Central memory CD8-positive, alpha-beta T cell (primary cell): ENCODE measurements at places on chromosomes 7 and 10.

GRCh38 chr7:147885869-147886268 is 704.7 kb upstream of the C7orf33 start:
- DNase-seq: no peak

DNA sequence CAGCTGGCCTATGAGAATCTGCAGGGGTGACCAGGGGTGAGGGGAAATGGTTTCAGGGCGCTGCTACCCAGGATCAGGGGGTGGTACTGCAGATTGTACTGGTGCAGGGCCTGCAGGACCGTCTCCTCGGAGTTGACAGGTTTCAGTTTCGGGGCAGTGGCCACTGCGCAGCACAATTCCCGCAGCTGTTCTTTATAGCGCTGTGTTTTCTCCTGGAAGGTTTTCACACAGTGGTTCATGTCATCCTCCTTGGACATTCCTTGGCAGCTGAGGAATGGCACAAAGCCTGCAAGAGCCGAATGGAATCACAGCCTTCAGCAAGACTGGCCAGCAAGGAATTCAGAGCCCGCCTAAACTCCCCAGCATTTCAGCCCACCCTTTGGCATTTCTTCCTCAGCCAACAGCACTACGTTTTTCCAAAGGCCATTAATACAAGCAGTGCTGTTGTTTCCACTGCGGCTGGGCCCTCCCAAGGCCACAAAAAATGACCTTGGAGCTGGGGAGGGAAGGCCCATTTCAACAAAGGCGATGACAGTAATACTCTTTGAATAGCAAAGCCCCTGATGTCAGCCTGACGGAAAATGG is 44.9 kb downstream of the PNLIPRP2 start:
- no peak for DNase-seq

DNA sequence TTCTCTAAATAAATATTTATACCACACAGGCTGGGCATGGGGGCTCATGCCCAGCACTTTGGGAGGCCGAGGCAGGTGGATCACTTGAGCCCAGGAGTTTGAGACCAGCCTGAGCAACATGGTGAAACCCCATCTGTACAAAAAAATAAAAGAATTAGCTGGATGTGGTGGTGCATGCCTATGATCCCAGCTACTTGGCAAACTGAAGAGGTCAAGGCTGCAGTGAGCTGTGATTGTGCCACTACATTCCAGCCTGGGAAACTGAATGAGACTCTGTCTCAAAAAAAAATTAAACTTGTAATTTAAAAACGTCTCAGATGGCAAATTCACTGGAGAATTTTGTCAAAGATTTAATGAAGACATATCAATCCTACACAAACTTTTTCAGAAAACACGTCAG is 277.6 kb upstream of the BMPER start:
- no peak for DNase-seq

DNA sequence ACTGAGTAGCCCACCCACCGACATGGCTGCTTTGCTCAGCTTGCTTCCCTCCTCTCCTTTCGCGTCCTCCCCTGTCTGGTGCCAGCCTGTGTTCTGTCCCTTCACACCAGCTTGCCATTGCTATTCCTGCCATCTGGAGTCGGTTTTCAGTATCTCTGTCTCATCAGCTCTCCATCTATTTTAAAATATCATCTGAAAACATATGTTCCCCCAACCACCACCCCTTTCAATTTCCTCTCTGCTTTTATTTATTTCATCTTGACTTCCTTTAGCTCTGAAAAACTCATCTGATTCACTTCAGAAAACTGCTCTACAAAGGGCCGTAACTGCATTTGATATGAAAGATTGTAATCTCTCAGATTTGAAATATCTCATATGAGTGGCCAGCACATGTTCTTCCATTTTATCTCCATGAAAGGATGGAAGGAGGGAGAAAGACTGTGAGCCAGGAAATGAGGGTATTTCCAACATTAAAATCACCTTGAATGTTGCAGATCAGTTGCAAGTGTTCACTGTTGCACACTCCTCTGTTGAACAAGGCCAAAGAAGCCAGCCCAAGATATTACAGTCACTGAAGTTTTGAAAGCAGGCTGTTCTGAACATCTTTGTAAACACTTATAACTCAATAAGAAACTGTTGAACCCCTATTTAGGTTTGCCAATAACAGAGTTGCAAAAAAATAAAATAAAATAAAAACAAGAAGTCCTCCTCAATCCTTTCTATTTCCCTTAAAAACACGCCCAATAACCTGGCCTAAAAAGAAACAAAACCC is 202.4 kb upstream of the NEBL start:
- no peak for DNase-seq

- no peak for DNase-seq
Measured at GRCh38 chr10:79183468-79183865, 114.7 kb downstream of the ZMIZ1 start.

GRCh38 chr7:11620406-11621253 is 211.4 kb downstream of the THSD7A start:
- no peak for DNase-seq

GRCh38 chr7:55177589-55178261 is 158.9 kb downstream of the EGFR start:
- DNase-seq: no peak

GRCh38 chr10:71737834-71738197 is 18.2 kb upstream of the C10orf105 start:
- no peak for DNase-seq

DNA sequence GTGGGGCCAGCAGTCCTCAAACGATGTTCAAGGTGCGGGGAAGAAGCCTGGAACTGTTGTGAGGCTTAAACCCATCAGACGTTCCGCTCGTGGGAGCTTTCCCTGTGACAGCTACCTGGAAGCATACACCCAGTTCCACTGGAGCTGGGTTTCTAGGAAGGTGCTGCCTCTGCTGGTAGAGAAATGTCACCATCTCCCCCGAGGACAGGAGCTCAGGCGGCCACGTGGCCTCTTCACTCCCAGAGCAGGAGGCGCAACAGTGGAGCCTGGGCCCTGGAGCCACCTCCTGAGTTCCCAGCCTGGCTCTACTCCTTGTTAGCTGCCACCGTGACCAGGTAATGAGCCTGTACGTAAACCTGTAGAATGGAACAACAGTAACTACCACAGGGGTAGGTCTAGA is 156.1 kb downstream of the ADARB2 start:
- DNase-seq: no peak

- DNase-seq: no peak
Measured at GRCh38 chr7:94243066-94243711, 151.5 kb upstream of the COL1A2 start.

GRCh38 chr7:40714363-40715052 is 579.7 kb downstream of the SUGCT start:
- no peak for DNase-seq

DNA sequence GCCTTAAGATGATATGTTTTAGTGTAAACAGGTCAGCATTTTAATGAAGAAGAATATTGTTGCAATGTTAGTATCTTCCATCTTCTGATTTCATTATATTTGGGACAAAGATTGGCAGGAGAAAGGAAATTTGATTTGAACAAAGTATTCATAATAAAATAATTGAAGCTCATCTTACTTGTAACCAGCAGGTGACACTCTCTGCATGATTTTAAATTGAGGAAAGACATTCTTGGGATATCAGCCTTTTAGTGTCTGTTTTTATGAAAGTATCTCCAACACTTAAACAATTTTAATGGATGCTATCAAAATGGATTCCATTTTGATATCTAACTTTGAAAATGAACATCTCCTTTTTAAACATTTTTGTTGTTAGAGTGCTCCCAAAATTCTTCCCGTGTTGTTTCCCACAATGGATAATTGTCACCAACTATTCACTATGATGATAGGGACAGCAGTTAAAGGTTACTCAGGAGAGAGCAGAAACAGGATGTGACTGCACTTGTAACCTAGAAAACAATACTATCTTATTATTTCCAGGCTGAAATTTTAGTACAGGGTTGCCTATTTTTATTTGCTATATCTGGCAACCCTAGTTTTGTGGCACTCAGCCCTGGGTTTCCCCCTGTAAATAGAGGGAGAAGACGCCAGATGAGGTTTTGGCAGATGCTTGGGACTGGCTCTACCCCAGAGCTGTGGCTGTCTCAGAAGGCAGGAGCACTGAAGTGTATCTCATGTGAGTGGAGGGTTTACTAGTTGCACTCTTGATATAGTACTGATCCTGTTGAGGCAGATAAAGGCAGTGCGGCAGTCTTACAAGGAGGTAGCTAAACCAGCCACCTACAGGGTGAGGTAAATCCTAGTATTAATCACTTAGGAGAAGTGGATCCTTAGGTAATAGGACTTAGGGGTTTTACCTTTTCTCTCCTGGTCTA is 31.0 kb upstream of the ABCB4 start:
- no peak for DNase-seq

DNA sequence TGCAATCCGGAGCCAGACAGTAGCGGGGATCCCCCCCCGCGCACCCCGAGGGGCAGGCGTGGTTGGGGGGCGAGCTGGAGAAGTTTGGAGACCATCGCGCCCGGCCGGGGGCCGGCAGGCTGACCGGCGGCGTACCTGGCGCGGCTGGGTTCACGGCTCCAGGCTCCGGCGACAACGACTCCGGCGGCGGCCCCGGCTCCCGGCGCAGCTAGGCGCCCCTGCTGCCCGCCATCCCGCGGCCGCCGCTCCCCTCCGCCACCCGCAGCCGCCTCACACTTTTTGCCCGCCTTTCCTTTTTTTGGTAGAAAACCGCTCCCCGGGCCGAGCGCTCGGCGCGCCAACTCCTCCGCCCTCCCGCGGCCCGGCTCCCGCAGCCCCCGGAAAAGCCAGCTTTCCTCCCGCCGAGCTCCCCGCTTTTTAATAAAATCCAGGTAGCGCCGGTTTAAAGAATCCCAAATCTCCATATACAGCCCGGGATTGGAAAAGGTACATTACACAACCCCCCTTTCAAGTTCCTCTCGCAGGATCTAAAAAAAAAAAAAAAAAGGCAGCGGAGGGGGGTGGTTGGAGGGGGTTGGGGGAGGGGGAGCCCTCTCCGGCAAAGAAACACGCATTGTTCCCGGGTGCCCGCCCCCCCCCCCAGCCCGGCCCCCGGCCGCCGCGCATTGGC is at the start of gene TNRC18:
Gene TNRC18 (minus strand): TSS at position 529 of the 670 bp plus-strand sequence. CDS start 2,588 bp downstream, outside the sequence.
- DNase-seq: no peak

DNA sequence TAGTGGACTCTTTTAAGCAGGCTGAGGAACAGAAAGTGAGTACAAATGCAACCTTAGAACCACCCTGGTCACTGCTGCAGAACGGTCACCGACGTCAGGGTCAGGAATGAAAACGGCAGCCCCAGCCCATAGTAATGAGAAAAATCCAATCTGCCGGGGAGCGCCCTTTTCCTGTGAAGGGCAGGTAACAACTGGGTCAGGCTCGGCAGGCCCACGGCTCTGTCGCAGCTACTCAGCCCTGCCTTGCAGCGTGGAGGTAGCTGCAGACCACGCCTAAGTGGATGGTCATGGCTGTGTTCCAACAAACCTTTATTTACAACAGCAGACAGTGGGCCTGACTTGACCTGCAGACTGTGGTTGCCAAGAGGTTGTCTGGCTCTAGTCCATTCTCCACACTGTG is 563.2 kb downstream of the DNAJB6 start:
- no peak for DNase-seq

DNA sequence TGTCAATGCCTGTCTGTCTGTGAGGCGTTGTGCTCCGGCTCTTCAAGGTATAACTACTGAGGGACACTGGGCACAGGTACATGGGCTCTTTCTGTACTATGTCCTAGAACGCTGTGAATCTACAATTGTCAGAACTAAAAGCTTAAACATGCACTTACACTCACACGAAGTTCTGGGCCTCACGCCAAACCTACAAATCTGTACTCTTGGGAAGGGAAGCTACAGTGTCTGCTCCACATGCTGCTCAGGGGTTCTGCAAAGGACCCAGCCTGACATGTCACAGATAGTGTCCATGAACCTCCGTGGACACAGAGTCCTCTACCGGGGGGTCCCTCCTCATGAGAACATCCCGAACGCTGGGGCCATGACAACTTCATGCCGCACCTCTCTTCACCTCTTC is 268.7 kb downstream of the WDR37 start:
- no peak for DNase-seq

DNA sequence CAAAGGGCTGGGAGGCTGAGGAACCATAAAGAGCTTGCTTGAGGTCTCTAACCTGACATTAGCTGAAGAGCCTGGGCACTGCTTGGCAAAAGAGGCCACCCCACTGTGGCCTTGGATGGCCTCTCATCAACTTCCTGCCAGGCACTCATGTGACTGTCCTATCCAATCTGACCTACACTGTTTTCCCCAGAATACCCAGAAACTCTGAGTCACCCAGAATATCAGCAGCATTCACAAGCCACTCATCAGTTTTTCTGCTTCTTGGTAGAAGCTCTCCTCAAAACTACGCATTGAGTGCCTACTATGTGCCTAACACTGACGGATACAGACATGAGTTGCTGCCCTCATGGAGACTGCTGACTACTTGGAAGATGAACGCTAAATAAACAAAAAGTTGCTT is 4.1 kb upstream of the NT5C2 start:
- no peak for DNase-seq

GRCh38 chr7:135321556-135321955 is 87.9 kb downstream of the STRA8 start:
- DNase-seq: no peak

DNA sequence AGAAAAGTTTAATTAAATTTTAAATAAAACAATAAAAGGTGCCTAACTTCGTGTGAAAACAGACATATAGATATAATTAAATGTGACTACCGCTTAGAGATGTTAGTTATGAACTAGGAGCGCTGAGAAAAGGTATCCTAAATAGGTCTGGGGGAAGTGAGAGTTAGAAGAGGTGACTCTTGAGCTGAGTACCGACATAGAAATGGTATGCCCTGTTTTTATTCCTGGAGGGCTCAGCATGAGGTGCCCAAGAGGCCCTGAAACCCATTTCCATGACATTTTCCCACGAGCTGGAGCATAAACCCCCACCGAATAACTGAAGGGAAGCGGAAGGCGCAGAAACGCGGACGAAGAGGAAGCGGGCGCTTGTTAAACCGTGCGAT is 433 bp upstream of the STARD3NL start:
- DNase-seq: no peak

DNA sequence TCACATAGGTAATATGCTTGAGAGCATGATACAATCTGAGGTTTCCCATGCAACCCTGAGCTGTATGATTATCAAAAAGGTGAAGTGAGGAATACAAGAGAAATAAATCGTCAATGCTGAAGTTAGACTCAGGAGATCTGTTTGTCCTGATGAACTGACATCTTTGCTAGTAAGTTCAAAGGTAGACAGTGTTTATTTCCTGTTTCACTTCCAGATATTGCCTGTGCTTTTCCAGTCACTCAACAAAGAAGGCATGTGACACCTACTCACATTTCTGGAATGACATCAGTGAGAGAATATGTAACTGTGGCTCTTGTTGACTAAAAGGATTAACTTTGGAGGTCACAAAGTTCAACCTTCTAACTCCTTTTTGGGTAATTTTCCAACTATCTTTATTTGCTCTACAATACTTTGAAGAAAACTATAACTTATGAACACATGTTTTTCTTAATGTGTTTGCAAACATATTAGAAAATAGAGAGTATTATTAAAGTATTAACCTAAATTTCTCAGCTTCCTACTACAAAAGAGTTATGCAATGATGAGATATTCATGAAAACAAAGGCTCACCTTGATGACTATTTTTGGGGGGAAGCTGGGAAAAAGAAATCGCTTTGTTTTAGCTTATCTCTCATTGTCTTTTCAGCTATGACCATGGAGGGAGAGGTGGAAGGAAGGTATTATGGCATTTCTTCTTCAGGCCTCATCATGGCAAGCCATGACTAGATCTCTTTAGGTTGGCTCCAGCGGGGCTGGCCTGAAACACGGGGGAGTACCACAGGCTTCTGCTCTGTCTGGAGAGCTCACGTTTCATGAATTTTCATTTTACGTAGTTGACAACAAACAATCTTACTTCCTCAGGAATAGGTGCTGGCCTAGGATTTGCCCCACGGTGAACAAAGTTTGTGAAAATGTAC is 214.7 kb upstream of the SLC26A5 start:
- DNase-seq: no peak

- DNase-seq: no peak
Measured at GRCh38 chr10:33477291-33478088, 143.0 kb upstream of the NRP1 start.
